ENCODE measurements at places on chromosomes 2 and 18.

DNA sequence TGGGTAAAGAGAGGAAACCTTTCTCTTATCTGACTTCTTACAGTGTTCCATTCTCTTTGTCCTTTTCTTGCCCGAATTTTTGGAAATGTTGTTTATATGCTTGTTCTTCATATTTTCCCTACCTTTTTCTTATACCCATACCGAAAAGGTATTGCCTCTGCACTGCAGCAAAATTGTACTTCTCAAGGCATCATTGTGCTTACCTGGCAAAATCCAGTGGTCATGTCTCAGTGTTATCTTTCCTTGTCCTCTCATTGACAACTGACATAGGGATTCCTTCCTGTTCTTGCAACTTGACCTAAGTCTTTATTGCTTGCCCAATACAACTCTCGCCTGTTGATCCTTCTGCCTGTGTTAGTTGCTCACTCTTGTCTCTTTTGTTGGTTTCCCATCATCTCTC, 842.2 kb downstream of the CNTNAP5 start:
- no peak for DNase-seq

DNA sequence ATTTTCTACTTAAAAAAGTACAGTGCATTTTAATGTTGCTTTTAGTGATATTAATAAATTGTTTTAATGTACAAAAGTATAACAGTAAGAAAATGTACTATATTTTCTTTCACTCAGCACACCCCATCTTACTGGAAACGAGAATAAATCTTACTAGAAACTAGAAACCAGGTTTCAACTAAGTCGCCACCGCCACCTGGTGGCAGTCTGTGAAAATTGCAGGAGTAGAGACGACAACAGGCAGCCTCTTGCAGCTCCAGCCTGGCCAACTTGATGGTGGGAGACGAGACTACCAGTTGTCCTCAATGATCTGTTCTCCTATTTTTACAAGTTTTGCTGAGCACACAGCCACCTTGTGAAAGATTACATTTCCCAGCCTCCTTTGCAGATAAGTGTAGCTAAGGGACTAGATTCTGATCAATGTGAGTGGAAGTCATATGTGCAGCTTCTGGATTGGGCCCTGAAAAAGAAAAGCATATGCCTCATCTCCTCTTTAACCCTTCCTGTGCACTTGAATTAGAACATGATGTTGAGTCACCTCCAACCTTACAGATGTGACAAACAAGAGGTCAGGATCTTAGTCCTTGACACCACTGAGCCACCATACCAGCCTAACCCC, 8.7 kb downstream of the OTOF start:
- DNase-seq: peak; percentile 4

DNA sequence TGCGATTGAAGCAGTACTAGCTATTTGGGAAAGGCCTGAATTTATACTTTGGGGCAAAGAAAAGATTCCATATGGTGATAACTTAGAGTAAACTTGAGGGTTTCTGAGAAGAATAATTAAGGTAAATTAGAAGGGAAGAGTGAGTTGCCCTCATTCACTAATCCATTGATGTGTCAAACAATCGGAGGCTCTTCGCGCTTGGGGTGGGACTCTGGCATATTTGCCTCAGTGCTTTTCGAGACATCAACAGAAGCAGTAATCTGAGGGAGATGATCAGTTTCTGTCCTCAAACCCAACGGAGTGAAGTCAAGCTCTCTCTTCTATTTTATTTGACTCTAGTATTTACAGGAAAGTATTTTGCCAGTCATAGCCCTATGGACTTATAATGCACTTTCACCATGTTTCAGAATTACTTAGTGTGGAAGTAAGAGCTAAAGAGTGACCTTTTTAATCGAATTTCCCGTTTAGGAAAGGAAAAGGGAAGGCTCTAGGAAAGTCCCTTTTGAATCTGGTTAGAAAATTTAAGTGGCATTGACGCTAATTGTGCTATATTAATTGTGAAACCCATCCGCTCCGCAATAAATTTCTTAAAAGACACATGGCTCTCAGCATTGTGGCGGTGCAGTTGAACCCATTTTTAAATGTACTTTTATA, 1.3 kb downstream of the RAB10 start:
- no peak for DNase-seq

DNA sequence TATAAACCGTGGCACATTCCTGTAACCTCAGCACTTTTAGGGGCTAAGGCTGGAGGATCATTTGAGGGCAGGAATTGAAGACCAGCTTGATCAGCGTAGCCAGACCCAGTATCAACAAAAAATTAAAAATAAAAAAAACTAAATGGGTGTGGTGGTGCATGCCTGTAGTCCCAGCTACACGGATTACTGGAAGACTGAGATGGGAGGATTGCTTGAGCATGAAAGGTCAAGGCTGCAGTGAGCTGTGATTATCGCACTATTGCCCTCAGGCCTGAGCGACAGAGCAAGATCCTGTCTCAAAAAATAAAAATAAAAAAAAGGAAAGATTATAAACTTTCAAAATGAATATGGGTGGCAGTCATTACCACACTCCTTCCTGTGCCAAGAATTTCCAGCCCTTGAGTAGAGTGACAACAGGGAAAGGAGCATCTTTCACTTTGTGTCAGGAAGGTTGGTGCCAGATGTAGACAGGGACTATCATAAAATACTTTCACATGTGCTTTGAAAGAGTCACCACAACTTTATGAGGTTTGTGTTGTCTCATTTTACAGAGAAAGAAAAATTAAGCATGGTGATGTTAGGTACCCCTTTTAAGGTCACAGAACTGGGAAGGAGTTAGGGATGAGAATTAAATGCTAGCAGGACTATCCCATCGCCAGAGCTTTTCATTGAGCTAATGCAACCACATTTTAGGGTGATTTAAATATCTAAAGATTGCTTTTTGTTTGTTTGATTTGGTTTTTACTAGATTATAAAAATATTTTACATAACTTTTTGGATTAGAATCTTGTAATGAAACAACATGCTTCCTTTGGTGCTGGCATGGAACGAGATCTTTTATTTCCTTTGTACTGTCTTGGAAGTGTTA, 1617.4 kb upstream of the ACVR2A start:
- no peak for DNase-seq

- DNase-seq: no peak
These were observed 401.3 kb downstream of the KCNJ3 start for GRCh38 chr2:155099784-155100183.

GRCh38 chr2:150598383-150598782, 110.9 kb upstream of the RND3 start:
- DNase-seq: no peak

DNA sequence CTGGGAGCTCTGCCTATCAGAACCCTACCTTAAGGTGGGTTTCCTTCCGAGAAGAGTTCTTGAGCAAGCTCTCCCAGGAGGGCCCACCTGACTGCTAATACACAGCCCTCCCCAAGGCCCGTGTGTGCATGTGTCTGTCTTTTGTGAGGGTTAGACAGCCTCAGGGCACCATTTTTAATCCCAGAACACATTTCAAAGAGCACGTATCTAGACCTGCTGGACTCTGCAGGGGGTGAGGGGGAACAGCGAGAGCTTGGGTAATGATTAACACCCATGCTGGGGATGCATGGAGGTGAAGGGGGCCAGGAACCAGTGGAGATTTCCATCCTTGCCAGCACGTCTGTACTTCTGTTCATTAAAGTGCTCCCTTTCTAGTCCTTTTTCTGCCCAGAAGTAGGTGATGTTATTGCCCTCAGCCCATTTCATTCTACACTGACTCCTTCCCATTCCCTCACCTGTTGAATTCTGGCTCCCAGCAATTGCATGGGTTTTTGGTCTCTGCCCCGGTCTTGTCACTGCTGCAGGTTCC, 6.5 kb downstream of the TMEM37 start:
- no peak for DNase-seq

GRCh38 chr2:241208058-241208457, 19.6 kb downstream of the ANO7 start:
- no peak for DNase-seq

GRCh38 chr18:57223144-57223870, 76.4 kb downstream of the BOD1L2 start:
- DNase-seq: no peak

- no peak for DNase-seq
These were observed 20.7 kb downstream of the USP34 start for GRCh38 chr2:61450144-61450543.

DNA sequence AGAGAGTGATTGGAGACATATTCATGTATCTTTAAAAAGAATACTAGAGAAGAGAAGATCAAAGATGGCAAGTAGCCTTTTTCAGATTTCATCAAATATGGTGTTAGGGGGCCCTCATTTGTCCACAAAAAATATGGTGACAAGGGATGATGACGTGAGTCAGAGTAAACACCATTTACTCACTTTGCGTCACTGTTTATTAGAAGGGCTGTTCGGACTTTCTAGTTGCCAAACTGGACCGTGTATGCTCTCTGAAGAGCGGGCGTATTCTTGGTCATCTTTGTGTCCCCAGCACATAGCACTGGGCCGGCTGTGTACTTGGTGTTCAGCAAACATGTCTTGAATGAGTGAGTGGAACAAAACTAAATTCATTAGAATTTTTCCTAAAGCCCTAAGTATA, 37.5 kb downstream of the TTC39C start:
- no peak for DNase-seq

GRCh38 chr2:233901367-233901766, 15.8 kb upstream of the TRPM8 start:
- no peak for DNase-seq

DNA sequence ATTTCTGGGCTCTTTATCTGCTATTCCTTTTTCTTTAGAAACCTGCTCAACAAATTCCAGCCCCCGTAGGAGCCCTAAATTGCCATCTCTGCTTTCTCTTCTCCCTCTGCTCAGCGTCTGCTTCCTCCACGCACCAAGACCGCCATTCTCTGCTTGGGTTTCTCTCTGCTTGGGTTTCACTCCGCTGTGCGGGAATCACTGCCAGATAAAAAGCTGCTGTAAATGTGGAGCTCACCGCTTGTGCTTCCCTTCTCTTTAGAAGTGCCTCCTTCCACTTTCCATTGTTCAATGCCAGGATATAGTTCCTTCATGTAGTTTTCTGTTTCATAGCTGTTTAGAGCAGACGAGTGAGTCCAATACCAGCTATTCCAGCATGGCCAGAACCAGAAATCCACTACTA, 45.9 kb downstream of the TMEM237 start:
- no peak for DNase-seq

GRCh38 chr2:101305035-101305434, 3.5 kb downstream of the RNF149 start:
- DNase-seq: no peak

DNA sequence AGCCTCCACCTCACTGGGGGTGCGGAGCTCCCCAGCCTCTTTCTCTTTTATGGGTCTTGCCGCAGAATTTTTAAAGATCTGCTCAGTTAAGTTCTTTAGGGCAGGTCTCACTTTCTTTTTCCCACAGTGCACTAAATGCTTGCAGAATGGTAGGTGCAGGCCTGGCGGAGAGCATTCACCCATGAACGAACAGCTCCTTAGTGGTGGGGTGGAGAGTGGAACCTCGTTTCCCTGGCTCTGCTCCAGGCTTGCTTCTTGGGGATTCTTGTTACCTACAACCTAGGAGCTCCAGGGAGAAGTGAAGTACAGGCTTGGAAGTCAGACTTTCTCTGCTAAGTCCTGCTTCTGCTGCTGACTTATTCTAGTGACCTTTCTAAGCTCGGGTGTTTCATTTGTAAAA, 70.3 kb upstream of the PXDN start:
- no peak for DNase-seq

Data from fibroblast of skin of left biceps (primary cell).